ENCODE measurements at places on chromosomes 3 and 15.

DNA sequence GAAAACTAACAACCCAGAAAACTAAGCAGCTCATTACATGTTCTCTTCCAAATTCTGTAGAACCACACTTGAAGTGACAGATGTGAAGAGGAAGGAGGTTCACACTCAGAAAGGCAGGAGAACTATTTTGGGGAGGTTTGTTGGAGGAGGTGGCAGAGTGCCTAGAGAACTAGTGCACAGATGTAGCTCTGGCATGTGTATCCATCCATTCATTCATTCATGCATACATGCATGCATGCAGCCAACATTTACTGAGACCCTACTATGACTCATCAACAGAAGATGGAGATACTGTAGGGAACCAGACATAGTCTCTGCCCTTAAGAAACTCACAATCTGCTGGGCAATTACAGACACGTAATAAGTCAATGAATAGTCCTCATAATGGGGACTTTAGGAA, 116.7 kb downstream of the ERC2 start:
- no peak for DNase-seq

GRCh38 chr15:64580696-64581407, 120.5 kb downstream of the ZNF609 start:
- DNase-seq: no peak

DNA sequence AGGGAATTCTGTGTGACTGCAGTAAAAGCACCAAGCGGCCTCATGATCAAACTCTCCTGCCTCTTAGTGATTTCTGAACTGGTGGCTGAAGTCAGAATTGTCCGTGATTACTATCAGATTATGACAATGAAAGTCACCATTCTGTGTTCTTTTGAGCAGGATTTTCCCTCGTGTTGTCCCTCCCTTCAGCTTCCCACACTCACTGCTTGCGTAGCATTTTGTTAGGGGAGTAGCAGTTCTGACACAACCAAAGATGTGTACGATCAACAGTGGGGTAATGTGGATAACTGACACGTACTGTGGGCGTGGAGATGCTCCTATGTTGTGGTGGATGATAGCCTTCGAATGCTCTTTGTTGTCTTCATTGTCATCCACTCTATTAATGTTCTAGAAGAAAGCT, 67.8 kb upstream of the ICE2 start:
- peak; percentile 27 for DNase-seq

DNA sequence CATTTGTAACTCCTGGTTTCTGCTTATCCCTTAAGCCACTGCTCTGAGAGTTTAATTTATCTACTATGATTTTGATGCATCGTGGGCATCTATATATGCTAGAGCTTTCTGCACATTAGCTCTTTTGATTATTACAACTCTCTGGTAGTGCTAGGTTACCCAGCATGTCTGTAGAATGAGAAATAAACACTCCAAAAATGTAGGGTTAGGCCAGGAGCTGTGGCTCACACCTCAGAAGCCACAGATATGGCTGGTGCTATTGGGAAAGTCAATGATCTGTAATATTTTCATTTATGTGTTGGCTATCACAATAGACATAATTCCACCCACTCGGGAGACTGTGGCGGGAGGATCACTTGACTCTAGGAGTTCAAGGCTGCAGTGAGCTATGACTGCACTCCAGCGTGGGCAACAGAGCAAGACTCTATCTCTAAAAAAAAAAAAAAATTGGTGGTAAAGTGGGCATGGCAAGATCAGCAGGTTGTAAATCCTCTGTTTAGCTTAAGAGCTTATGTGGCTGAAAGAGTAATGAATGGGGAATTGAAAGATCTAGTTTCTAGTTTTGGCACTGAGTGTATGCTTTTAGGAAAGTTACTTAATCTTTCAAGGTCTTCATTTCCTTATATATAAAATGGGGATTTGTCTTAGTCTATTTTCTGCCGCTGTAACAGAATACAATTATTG, 6.3 kb downstream of the TIGIT start:
- DNase-seq: no peak

Measured in activated CD4-positive, alpha-beta T cell treated with anti-CD3 and anti-CD28 coated beads for 4 hours (primary cell).